ENCODE measurements at places on chromosomes 7 and 10.

DNA sequence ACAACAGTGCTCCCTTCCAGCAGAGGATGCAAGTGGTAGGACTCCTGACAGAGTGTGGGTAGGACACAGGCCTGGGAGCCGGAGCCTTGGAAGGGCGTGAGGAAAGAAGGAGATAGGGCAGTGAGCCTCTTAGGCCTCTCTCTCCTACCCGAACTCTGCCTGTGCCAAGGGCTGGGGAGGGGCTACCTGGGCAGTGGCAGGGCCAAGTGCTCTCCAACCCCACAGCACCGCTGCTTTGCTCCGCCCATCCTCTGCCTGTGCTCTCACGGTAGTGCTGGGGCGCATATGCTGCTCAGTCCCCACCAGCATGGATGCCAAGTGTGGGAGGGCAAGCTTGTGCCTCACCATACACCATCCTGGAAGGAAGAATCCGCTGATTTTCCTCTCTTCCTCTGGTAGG, 7.5 kb downstream of the FAM131B start:
- DNase-seq: no peak

GRCh38 chr7:92877367-92877766, 41.0 kb upstream of the CDK6 start:
- no peak for DNase-seq

GRCh38 chr7:152931633-152932032, 172.1 kb downstream of the ACTR3B start:
- no peak for DNase-seq

DNA sequence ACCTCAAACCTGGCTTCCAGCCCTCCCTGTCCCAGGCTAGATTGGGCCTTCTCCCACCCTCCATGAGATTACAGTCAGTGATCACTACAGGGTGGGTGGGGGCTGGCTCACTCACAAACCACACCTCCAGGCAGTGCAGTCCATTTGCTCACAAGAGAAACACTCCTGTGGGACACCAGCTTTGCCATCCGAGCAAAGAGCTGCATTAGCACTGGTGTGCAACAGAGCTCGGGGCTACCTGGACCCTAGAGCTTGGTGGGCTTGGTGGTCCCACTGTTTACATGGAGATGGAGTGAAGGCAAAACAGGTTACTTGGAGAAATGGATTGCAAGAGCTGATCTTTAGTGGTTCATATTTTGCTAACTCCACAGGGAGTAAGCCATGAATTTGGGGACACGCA, 451.7 kb upstream of the ZMIZ1 start:
- DNase-seq: no peak

DNA sequence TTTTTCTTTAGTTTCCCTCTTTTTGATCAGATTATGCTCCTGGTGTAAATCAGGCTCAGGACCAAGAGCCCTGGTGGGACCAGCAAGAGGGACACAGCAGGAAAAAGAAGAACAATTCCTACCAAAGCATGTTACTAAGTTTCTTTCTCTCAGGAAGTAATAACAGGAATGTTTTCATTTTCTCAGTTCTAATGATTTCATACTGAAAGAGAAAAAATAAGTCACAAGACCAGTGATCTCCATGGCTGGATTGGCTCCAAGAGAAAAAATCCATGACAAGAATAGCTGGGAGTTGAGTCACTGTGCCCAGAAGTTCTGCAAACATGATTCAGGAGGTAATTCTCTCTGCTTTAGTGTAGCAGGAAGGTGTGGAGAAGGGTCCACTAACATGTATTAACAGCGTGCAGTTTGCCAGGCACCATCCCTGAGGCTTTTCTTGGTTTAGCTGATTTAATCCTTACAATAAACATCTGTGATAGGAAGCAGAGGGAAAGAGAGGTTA, 23.8 kb upstream of the IFIT2 start:
- no peak for DNase-seq

- no peak for DNase-seq
Observed at GRCh38 chr7:110600956-110601355, 490.0 kb upstream of the LRRN3 start.

GRCh38 chr10:89384474-89385340, 6.9 kb downstream of the IFIT1B start:
- no peak for DNase-seq

DNA sequence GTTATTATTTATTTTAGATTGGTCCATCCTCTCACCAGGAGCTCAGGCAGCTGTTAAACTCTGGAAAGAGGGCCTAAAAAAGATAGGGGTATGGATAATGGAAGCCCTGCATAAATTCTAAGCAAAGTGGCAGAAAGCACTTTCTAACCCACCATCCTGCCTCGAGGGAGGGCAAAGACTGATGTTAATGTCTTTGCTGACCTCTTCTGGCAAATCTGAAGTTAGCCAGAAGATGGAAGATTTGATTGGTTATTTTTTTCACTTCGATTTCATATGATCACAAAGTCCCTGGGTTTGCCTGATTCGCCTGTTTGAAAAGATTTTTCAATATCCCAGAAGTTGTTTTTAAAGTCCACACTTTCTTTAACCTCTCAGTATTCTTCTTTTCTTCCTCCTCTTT, 24.8 kb downstream of the OR9A2 start:
- DNase-seq: no peak

DNA sequence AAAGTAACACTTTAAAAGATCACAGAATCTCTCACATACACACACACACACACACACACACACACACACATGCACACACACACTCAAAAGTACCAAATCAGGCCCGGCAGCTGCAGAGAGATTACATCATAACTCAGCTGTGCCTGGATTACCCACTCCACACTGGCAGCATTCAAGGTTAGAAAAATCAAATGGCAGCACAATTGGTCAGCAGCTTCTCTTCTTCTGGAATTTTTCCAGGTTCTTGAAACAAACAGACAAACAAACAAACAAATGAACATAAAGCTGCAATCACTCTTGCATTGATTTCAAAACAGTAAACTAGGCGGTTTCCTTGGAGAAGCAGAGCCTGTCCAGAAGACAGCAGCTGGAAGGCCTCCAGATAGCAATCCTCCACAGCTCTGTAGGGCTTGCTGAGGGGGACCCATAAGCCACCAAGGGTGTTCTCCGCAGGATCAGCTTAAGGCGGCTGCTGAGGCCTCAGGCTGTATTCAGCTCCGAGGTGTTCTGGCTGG, 24.5 kb upstream of the FAM133B start:
- no peak for DNase-seq

GRCh38 chr7:136692221-136692620, 176.2 kb upstream of the CHRM2 start:
- no peak for DNase-seq

- no peak for DNase-seq
Observed at GRCh38 chr7:114785496-114785895, 136.4 kb upstream of the MDFIC start.

GRCh38 chr10:3272300-3272699, 99.7 kb upstream of the PITRM1 start:
- no peak for DNase-seq

DNA sequence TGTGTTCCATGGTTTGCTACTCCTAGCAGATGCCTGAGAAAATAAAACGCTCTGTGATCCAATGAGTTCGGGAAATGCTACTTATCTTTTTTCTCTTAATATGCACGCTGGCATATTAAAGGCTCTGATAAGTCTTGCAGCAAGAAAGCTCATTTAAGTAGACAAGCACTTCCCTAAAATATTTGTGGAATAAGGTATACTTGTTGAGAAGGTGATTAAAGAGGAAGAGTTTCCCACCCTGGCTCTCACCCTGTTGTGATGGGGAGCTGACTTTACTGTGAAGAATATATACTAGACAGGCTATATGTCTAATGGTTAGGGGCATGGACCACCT, 279.4 kb downstream of the RPS24 start:
- DNase-seq: no peak

DNA sequence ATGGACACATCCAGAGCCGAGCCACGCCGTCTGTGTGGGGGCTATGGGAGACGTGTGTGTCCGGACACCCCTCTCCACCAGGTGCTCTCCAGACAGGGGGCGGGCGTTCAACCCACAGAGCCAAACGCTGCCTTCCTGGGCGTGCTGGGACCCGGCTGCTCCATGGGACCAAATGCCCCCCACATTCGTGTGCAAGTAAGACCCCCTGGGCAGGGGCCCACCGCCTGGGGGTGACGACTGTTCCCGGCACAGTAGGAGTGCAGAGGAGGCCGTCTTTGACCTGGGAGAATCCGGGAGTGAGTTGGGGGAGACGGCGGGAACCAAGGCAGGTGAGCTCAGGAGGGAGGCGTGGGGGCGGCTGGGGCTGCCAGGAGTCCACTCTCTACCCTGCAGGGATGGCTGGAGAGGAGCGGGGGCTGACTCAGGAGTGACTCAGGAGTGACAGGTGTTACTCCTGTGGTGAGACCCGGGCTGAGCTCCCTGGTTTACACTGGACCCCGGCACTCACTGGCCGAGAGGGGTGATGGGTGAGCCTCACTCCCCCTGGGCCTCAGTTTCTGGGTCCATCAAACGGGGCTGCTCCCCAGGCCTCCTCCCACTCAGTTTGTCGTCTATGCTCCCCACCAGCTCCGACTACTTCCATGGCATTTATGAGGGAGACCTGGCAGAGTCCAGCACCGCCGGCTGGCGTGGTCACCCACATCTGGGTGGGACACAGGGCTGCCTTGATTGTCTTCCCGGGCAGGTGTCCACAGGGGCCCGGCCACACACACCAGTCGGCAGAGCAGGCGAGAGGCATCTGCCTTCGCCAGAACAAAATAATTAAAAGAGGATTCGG, 95.0 kb downstream of the MICALL2 start:
- DNase-seq: no peak

All from activated T-helper 1 cell treated with anti-CD3 and anti-CD28 coated beads, Interleukin-12 subunit alpha, Interleukin-12 subunit beta, Interleukin-2, Interleukin-4 antibody, amounts not matched to agents 30 ng/mL and 10 ng/mL and 1 ng/mL, durations not matched to agents 14 hours and 24 hours and 36 hours (primary cell).